ENCODE measurements at places on chromosomes 7 and 10. TPM values are rescaled to one million over a fixed set of nuclear protein-coding genes. Genes with fewer than 3 reads are reported as not detected.

The INMT gene
- 12.0 TPM for total RNA-seq

The NCOA4 gene
- 128 TPM for total RNA-seq

The CRYGN gene
- not detected for total RNA-seq

The TAS2R41 gene
- total RNA-seq, result not detected

Measured in smooth muscle cell of the pulmonary artery (primary cell).